ENCODE measurements at places on chromosomes 6 and 20. TPM values are rescaled to one million over a fixed set of nuclear protein-coding genes. Genes with fewer than 3 reads are reported as not detected.

GRCh38 chr6:5367510-5367909 lies 106.2 kb downstream of the FARS2 start:
- H3K36me3 ChIP-seq = peaks cover 10% of the 10 kb centered on the region
- H3K27me3 ChIP-seq = no peaks in the 10 kb centered on the region
- DNase-seq = no peak
- no peak overlapping the region for H3K4me3 ChIP-seq
- H3K27ac ChIP-seq = no peak overlapping the region

GRCh38 chr20:31951530-31952453 lies at the start of gene PDRG1:
Gene PDRG1 (minus strand): TSS chr20:31952046. CDS start chr20:31951961, 85 bp downstream.
- peaks cover 32% of the 10 kb centered on the region for H3K27me3 ChIP-seq
- H3K27ac ChIP-seq = peak within 1 kb of the TSS; percentile 90
- peak within 1 kb of the TSS; percentile 99 for H3K4me3 ChIP-seq
- DNase-seq = peak; percentile 100
- peaks cover 20% of the 10 kb centered on the region for H3K36me3 ChIP-seq

- H3K27me3 ChIP-seq = no peaks in the 10 kb centered on the region
- DNase-seq = no peak
- H3K4me3 ChIP-seq = no peak overlapping the region
- no peaks in the 10 kb centered on the region for H3K4me1 ChIP-seq
- no peak overlapping the region for H3K27ac ChIP-seq
Observed at GRCh38 chr6:36216559-36216958, 20.0 kb downstream of the BRPF3 start.

- H3K27me3 ChIP-seq = peaks cover 59% of the 10 kb centered on the region
- H3K4me1 ChIP-seq = peaks cover 3% of the 10 kb centered on the region
- DNase-seq = no peak
- H3K4me3 ChIP-seq = no peak overlapping the region
- no peak overlapping the region for H3K27ac ChIP-seq
Observed at GRCh38 chr20:58778760-58779159, 71.9 kb downstream of the GNAS-AS1 start.

- no peaks in the 10 kb centered on the region for H3K27me3 ChIP-seq
- peaks cover 11% of the 10 kb centered on the region for H3K36me3 ChIP-seq
- peak overlapping the region; percentile 29 for H3K27ac ChIP-seq
- no peak for DNase-seq
- no peak overlapping the region for H3K4me3 ChIP-seq
Observed at GRCh38 chr20:3924304-3925112, 35.3 kb downstream of the PANK2 start.

The PRELID3B gene
- total RNA-seq = 45.9 TPM

The RNF182 gene
- total RNA-seq = 2.8 TPM

The ARMH2 gene
- total RNA-seq = not detected
